Activated naive CD4-positive, alpha-beta T cell treated with anti-CD3 and anti-CD28 coated beads, Interleukin-2, amount 10 ng/mL, durations not matched to agents 5 hours and 36 hours (primary cell): ENCODE measurements at places on chromosomes 7 and 10. TPM values are rescaled to one million over a fixed set of nuclear protein-coding genes. Genes with fewer than 3 reads are reported as not detected.

The CPN1 gene
- not detected for total RNA-seq

The MAT1A gene
- not detected for total RNA-seq

The INHBA gene
- 0.25 TPM for total RNA-seq

The TAS2R41 gene
- not detected for total RNA-seq

The AIFM2 gene
- total RNA-seq, result 1.8 TPM

The PLEKHS1 gene
- total RNA-seq, result not detected

The PIK3AP1 gene
- total RNA-seq, result 2.6 TPM

The HOXA1 gene
- 0.40 TPM for total RNA-seq

The RAPGEF5 gene
- total RNA-seq, result 0.29 TPM

The LOXL4 gene
- total RNA-seq, result not detected

The DNAH11 gene
- 3.0 TPM for total RNA-seq

The SMARCD3 gene
- total RNA-seq, result 2.4 TPM

The KEL gene
- total RNA-seq, result 0.17 TPM

The PYROXD2 gene
- 16.0 TPM for total RNA-seq

The TMEM26 gene
- total RNA-seq, result not detected

The ADAM12 gene
- not detected for total RNA-seq

The LGI1 gene
- total RNA-seq, result not detected

The ACTA2 gene
- 4.8 TPM for total RNA-seq

The GPC2 gene
- 15.6 TPM for total RNA-seq

The TET1 gene
- 2.8 TPM for total RNA-seq

The GRM8 gene
- total RNA-seq, result not detected

The BBS9 gene
- 11.3 TPM for total RNA-seq
